LHCN-M2 (cell line): ENCODE measurements at places on chromosomes 5 and 9. TPM values are rescaled to one million over a fixed set of nuclear protein-coding genes. Genes with fewer than 3 reads are reported as not detected.

SVEP1 gene
- 1.0 and 1.3 TPM in 2 replicates for total RNA-seq

CORO2A gene
- total RNA-seq, result under 0.01 and 0.11 TPM in 2 replicates

PTGDS gene
- total RNA-seq, result 2.0 TPM in 1 of 2 replicates, not detected in the other

RLN2 gene
- total RNA-seq, result not detected in 2 replicates

SPATA24 gene
- total RNA-seq, result 3.7 and 4.1 TPM in 2 replicates

DNA sequence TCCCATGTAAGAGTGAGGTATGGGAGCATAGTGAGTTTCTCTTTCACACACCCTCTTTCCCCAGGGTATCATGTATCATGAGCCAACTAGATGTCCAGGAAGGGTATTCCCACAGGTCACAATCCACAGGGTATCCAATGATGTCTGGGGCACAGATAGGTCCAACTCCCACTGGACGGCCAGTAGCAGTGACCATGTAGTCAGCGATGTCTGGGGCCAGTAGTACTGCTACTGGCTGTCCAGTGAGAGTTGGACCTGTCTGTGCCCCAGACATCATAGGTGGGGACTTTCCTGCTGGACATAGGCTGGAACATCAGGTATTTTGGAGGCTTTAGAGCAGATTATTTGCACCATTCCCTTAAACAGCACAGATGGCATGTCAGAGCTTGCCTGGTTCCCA is 352.6 kb upstream of the SGCD start:
- no peak for DNase-seq

- DNase-seq, result no peak
These were observed 156.4 kb upstream of the ELL2 start for GRCh38 chr5:96117771-96118651.

DNA sequence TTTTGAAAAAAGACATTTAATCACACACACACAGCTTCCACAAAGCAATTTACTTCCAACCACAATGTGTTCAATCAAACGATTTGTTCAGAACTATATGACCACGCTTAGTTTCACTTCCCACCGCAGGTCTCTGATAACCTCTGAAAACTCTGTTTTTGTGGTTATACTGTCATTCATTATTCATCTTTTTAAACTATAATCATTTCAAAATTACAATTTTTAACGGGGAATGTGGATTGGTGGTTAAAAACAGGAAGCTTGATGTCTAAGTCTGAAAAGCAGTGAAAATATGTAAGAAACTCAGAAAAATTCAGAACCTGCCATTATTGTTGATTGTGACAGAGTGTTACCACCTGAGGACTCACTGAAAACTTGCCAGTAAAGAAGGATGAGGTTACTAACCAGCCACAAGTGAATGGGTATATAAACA is 12.7 kb upstream of the TMEM174 start:
- peak; percentile 60 for DNase-seq

GRCh38 chr5:62341783-62342475 is 35.9 kb downstream of the KIF2A start:
- DNase-seq, result no peak

GRCh38 chr5:14937254-14937653 is 65.7 kb upstream of the ANKH start:
- DNase-seq, result no peak

DNA sequence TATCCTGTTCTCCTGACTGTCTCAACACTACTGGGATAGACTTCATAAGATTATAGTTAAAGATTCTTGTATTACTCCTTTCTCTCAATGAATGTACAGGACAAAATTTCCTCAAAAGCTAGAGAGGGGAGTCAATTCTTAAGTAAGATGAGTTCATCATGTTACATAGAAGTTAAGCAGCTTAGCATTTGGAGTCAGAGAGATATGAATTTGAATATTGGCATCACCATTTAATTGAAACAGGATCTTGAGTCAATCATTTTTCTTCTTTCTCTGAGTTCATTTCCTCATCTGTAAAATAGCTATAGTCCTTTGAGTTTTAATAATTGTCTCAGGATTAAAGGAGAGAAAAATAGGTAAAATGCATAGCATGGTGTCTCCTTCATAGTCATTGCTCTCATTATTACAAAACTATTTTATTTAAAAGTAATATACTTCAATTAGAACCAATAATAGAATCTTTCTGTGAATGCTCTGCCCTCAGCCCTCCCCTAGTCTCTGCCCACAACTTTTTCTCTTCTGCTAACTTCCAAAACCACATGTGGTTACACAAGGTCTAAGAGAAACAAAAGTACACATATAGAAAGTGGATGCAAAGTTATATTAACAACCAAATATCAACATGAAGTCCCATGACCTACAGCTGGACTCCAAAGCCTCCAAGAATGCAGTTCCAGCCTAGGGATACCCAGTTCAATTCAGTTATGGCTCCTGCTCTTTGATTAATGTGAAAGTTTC is 265.6 kb downstream of the TLE1 start:
- DNase-seq, result peak; percentile 13

DNA sequence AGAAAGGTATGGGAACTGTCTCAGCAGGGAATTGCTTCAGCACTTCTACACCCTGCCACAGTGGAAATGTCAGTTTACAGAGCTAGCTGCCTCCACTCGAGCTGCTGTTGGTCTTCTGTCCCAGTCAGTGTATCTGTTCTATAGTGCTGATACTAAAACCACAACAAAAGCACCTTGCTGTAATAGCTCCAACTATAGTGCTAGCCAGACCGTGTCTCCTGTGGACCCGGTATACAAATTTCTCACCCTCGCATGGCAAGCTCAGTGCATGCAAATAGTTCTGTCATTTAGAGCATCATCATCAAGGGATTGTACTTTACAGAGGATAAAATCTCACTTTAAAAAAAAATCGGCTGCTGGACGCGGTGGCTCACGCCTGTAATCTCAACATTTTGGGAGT is 51.5 kb upstream of the IQGAP2 start:
- no peak for DNase-seq

- no peak for DNase-seq
These were observed 50.3 kb downstream of the SPOCK1 start for GRCh38 chr5:137448868-137449267.

DNA sequence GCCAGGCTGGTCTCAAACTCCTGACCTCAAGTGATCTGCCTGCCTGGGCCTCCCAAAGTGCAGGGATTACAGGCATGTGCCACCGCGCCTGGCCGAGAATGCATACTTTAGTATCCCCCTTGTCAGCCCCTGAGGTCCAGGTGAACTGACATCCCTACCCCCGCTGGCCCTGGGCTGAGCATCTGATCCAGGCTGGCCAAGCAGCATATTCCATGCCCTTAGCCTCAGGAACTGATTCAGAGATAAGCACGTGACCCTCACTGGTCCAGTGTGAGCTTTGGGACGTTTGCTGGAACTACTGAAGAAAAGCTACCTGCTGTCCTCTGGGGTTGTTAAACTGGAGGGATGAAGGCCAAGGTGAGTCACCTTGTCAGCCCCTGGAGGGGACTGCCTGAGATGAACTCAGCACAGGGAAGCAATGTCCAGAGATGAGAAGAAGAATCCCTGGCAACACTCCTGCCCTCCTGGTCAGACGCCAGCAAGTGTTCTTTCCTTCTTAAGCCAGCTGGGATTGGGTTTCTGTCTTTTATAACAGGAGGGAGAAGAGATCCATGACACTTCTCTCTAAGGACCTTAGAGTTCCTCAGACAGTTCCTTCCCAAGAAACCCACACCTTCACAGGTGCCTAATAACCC is 59.1 kb upstream of the FBXW11 start:
- no peak for DNase-seq

DNA sequence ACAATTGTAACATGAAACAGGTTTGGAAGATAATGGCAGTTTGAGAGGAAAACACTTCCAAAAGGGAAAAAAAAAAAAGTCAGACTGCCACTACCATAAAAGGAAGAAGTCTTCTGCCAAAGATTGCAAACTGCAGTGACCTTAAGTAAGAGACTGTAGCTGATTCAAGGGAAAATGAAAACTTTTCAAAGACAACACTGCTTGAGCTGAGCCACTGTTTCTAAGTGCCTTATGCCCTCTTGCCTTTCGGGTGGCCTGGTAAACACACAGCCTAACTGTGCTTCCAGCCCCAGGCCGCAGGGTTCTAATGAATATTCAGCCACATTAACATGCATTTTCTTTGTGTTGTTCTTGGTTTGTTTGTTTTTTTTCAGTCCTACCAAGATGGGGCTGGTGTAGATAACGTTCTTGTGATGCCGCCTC is 354.6 kb downstream of the BNC2 start:
- DNase-seq, result peak; percentile 70

GRCh38 chr5:82004511-82004910 is 32.7 kb downstream of the ATG10 start:
- DNase-seq, result peak; percentile 82

GRCh38 chr9:73655363-73655762 is 503.7 kb downstream of the ANXA1 start:
- no peak for DNase-seq

DNA sequence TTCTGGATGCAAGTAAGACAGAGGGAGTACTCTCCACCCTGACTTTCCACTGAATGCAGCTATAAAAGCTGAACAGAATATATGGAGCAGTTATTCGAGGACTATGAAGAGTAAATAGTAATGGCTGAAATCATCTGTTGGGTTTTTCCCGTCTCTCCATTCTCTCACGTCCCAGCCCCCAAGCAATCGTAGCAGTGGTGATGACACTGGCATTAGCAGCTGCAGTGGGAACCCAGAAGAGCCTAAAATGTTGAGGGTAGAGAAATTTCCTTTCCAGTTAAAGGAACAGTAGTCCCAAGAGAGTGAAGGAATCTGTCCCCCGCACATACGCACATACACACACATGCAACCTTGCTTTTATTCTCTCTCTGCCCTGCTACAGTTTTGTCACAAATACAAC is 33.2 kb downstream of the MED27 start:
- peak; percentile 89 for DNase-seq

- no peak for DNase-seq
These were observed 89.8 kb downstream of the PTTG1 start for GRCh38 chr5:160511280-160511929.

GRCh38 chr5:27241564-27242257 is 203.3 kb upstream of the CDH9 start:
- peak; percentile 98 for DNase-seq

DNA sequence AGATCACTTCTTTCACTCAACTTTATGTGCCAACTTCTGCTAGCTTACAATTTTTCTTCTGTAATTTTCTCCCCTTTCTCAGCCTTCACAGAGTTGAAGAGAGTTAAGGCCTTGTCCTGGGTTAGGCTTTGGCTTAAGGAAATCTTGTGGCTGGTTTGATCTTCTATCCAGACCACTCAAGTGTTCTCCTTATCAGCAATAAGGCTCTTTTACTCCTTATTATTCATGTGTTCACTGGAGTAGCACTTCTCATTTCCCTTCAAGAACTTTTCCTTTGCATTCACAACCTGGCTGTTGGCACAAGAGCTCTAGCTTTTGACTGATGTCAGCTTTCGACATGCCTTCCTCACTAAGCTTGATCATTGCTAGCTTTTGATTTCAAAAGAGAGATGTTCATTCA is 86.9 kb upstream of the ALDH1B1 start:
- DNase-seq, result no peak

DNA sequence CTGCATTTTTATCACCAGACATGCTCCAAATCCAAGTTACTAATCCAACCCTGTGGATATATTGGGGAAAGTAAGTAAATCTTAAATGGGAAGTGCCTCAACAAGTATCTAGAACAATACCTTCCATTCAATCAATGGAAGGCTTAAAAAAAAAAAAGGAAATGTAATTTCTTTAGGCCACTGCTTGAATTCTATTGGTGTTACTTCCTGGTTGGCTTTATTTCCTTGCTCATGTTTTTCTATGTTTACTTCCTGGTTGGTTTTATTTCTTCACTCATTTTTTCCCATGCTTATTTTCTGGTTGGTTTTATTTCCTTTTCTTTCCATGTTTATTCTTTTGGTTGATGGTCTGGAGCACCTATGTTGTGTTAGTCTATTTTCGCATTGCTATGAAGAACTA is 363.9 kb downstream of the KDM4C start:
- no peak for DNase-seq

GRCh38 chr5:29697785-29698414 is 1495.6 kb upstream of the CDH6 start:
- DNase-seq, result no peak
